ENCODE measurements at places on chromosomes 6 and 20. TPM values are rescaled to one million over a fixed set of nuclear protein-coding genes. Genes with fewer than 3 reads are reported as not detected.

Gene IPCEF1
- polyA plus RNA-seq: 2.0 TPM

Gene TULP1
- 1.9 TPM for polyA plus RNA-seq

Gene MATN4
- 0.45 TPM for polyA plus RNA-seq

Gene ARMC12
- polyA plus RNA-seq: 0.67 TPM

Gene SLC4A11
- 2.3 TPM for polyA plus RNA-seq

Gene SLC26A8
- polyA plus RNA-seq: 0.17 TPM

Gene SIRPD
- polyA plus RNA-seq: not detected
